Brain (organoid and tissue), 16 donors: ENCODE measurements at places on chromosomes 11 and 22. TPM values are rescaled to one million over a fixed set of nuclear protein-coding genes. Genes with fewer than 3 reads are reported as not detected.

KLHDC7B gene
- not detected for polyA plus RNA-seq

SLC22A6 gene
- 2.0 TPM for polyA plus RNA-seq

THRSP gene
- polyA plus RNA-seq = 1.4 TPM

SLC22A9 gene
- 0.14 TPM for polyA plus RNA-seq

ZNF280A gene
- not detected for polyA plus RNA-seq

TREH gene
- polyA plus RNA-seq = not detected

GSTT2B gene
- 1.6 TPM for polyA plus RNA-seq

RHBDD3 gene
- polyA plus RNA-seq = 20.4 TPM

VEGFB gene
- polyA plus RNA-seq = 232 TPM

LGALS12 gene
- not detected for polyA plus RNA-seq

LUZP2 gene
- polyA plus RNA-seq = 0.51 TPM

SMIM38 gene
- polyA plus RNA-seq = not detected

CLNS1A gene
- 102 TPM for polyA plus RNA-seq

TNNI2 gene
- not detected for polyA plus RNA-seq

MED15 gene
- polyA plus RNA-seq = 50.1 TPM

TTC36 gene
- 0.46 TPM for polyA plus RNA-seq

MSANTD4 gene
- polyA plus RNA-seq = 7.5 TPM

SMC1B gene
- 0.49 TPM for polyA plus RNA-seq

BATF2 gene
- polyA plus RNA-seq = 1.4 TPM

P2RY2 gene
- 0.25 TPM for polyA plus RNA-seq

GPR83 gene
- 3.4 TPM for polyA plus RNA-seq

DMC1 gene
- polyA plus RNA-seq = 9.6 TPM

OR10A2 gene
- polyA plus RNA-seq = not detected

CD3E gene
- polyA plus RNA-seq = 1.7 TPM

GGT1 gene
- polyA plus RNA-seq = 5.1 TPM

AQP11 gene
- 8.8 TPM for polyA plus RNA-seq

ACRV1 gene
- polyA plus RNA-seq = 1.4 TPM

SCN3B gene
- polyA plus RNA-seq = 17.7 TPM

B4GAT1 gene
- 89.5 TPM for polyA plus RNA-seq

FOSL1 gene
- polyA plus RNA-seq = 0.76 TPM

LDHAL6A gene
- polyA plus RNA-seq = not detected

NDUFC2 gene
- polyA plus RNA-seq = 335 TPM

OR51E2 gene
- 0.12 TPM for polyA plus RNA-seq

OR10G8 gene
- polyA plus RNA-seq = not detected

FXYD6 gene
- 516 TPM for polyA plus RNA-seq

TPH1 gene
- not detected for polyA plus RNA-seq

IGLL1 gene
- polyA plus RNA-seq = not detected

MICALL1 gene
- polyA plus RNA-seq = 16.2 TPM

SUSD2 gene
- polyA plus RNA-seq = 2.7 TPM

OR5M11 gene
- not detected for polyA plus RNA-seq

ROBO4 gene
- polyA plus RNA-seq = 7.4 TPM

OR4C12 gene
- polyA plus RNA-seq = not detected

NLRP14 gene
- not detected for polyA plus RNA-seq

CFL1 gene
- polyA plus RNA-seq = 2,437 TPM

ZDHHC24 gene
- polyA plus RNA-seq = 9.4 TPM

TMPRSS4 gene
- polyA plus RNA-seq = 0.51 TPM

TM7SF2 gene
- polyA plus RNA-seq = 143 TPM
